ENCODE measurements at places on chromosomes 16 and 17.

- no peak for DNase-seq
Observed at GRCh38 chr16:7452090-7452489, 119.4 kb downstream of the RBFOX1 start.

GRCh38 chr17:33862772-33863602 lies 392.1 kb upstream of the CCL2 start:
- no peak for DNase-seq

GRCh38 chr16:57452021-57452420 lies 4.7 kb downstream of the COQ9 start:
- DNase-seq = no peak

- DNase-seq = no peak
Observed at GRCh38 chr17:8153031-8153451, 837 bp upstream of the PER1 start.

GRCh38 chr16:70476272-70477020 lies 22.1 kb downstream of the FCSK start:
- DNase-seq = peak; percentile 66

- no peak for DNase-seq
Observed at GRCh38 chr17:22300731-22301352, 608.5 kb downstream of the KCNJ18 start.

DNA sequence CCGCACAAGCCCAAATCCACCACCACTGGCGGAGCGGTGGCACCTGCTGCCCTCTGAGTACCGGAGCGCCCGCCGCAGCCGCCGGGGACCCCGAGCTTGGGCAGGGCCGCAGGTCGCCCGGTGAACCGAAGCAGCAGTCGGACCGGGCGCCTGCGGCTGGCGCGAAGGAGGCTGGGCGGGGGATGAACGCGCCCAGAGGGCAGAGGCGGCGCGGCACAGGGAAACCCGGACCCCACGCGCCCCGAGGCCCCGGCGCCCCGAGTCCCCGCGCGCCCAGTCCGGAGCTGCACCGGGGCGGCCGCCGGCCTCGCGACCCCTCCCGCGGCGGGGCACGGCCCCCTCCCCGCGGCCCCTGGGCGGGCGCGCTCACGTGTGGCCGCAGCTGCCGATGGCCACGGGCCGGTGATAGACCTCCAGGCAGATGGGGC lies 393 bp downstream of the RNF166 start:
- DNase-seq = no peak

GRCh38 chr17:22703786-22704441 lies 1011.6 kb downstream of the KCNJ18 start:
- DNase-seq = no peak

GRCh38 chr17:66778531-66779236 lies 56.2 kb upstream of the CACNG5 start:
- no peak for DNase-seq

DNA sequence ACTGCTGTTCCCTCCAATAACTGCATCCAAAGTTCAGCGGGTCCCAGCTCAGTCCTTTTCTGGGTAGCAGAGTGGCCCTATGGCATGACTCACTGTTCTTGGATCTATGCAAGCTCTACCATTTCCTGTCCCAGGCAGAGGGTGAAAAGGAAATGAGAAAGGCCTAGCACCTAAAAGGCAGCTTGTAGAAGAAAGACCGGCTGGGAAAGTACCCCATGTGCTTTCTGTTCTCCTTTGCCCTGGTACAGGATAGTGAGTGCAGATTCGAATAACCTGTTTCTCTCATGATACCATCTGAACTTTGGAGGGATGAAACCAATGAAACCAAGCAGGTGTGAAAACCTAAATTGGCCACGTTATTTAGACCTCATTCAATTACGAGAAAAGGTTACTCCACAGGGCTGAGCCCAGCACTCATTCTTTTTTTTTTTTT lies 12.7 kb upstream of the HASPIN start:
- peak; percentile 26 for DNase-seq

DNA sequence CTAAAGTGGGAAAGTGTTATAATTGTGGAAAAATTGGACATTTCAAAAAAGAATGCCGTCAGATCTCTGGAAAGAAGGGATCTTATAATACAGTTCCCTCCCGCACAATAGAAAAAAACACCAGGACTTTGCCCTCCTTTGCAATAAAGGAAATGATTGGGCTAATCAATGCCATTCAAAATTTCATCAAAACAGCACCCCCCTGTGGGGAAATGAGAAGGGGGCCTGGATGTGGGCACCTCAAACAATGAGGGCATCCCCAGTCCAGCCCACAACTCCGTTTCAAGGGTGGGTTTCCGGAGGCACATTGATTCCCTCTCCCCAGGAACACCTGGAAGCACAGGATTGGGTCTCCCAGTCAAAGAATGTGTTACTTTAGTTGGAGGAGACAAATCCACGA lies 26.1 kb downstream of the CD300LG start:
- DNase-seq = no peak

DNA sequence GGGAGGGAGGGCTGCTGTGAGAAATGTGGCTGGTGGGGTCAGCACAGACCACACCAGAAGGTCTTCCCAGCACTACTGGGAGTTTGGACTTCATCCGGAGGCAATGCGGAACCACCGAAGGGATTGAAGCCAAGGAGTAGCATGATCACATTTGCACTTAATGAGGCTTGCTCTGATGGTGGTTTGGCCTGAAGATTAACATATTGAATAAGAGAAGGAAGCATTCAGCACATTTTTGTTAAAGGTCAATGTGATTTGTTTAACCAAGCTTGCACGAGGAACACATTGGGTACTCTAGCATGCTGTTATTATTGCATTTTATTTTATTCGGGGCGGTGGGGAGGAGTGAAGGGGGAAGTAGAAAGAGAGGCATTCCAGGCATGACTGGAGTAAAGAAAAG lies 378.6 kb downstream of the UTP18 start:
- no peak for DNase-seq

DNA sequence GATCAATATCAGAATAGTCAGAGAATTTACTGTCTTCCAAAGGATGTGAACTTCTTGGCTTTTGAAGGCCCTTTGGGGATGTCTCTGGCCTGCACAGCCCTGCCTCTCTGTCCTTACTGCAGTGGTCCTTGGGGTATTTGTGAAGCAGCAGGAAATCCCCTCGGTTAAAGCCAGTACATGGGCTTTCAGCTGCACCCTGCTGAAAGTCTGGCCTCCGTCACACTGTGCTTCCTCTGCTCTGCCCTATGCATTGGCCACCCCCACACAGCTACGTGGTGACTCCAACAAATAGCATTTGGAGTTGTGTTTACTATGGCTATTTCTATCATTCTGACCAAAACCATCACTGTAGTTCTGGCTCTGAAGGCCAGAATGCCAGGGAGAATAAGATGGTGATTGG lies 21.2 kb downstream of the SYCE1L start:
- DNase-seq = no peak

GRCh38 chr17:60305141-60305540 lies 86.8 kb downstream of the USP32 start:
- DNase-seq = no peak

GRCh38 chr16:6708576-6709215 lies 623.9 kb upstream of the RBFOX1 start:
- no peak for DNase-seq

DNA sequence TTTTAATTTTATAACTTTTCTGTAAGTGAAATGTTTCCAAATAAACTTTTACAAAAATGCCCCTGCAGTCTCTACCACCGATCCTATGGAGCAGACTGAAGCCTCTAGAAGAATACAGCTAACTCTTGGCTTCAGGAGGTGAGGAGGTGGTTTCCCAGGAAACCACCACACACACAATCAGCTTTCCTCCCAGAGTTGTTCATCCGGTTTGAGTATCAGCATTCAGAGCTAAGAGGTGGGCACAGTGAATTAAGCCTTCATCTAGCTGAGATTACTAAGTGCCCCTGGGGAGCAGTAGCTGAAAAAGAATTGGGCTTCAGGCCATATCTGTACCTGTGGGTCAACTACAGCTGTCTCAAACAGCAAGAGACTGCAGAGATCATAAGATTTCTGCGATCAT lies 139.7 kb downstream of the AATF start:
- no peak for DNase-seq

DNA sequence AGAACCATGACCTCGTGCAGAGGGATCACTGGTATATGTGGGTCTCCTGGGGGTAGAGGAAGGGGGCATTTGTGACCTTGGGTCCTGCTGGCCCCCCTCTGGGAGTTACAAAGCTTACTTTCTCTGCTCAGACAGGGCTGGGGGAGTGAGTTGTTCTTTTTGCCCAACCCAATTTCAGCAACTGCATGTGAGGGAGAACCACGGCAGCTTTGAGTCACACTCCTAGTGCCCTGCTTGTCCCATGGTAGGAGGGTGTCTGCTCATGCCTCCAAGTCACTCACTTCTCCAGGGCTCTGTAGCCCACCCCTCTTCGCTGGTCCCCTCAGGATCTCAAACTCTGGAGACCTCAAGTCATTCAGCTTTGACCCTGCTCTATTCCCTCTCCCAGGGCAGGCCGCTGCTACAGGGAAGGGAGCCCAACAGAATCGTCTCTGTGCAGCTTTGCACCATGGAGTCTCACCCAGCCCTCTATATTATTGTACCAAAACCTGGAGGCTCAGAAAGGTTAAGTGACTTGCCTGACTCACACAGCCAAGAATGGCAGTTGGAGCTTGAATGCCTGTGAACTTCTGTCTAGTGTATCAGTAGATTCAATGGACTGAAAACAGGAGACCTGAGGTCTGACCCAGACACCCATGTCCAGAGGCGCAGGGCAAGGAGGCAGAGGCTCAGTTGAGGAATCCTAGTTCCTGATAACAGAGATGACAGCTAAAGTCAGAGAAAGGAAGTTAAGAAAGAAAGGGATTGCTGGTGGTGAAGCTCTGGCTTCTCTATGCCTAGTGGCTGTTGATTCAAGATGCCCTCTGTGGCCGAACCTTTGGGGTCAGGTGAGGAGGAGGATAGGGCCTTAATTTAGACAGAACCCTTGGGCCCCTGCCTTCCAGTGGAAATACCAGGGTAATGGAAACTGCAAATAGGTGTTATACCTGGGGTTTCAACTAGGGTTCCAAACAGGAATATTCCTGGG lies 14.6 kb upstream of the ETV4 start:
- DNase-seq = no peak

Measured in SW 1271 (cell line).